ENCODE measurements at places on chromosomes 1 and 21. TPM values are rescaled to one million over a fixed set of nuclear protein-coding genes. Genes with fewer than 3 reads are reported as not detected.

The CFAP74 gene
- total RNA-seq = not detected

- no peak for DNase-seq
Measured at GRCh38 chr1:180156631-180157091, 2.0 kb downstream of the QSOX1 start.

GRCh38 chr1:30358500-30358899, 364.9 kb downstream of the MATN1 start:
- no peak for DNase-seq

- no peak for DNase-seq
Measured at GRCh38 chr21:14071902-14072734, 138.6 kb downstream of the LIPI start.

DNA sequence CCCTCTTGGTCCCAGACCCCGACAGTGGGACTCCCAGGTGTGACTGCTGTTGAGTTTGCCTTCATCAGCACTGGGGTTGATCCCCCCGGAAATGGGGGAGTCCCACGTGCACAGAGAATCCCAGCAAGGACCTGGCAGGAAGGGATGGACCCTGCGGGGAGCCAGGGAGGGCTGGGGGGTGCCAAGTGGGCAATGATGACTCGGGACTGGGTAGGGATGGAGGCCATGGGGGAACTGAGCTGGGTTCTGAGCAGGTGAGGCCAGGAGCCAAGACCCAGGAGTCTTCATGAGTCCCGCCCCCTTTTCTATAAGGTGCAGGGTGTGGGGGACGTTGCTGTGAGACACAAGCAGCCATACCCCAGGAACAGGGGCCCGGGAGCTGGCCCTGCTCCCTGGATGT, 103.8 kb downstream of the CRYAA start:
- no peak for DNase-seq
